ENCODE measurements at places on chromosomes 4 and X.

DNA sequence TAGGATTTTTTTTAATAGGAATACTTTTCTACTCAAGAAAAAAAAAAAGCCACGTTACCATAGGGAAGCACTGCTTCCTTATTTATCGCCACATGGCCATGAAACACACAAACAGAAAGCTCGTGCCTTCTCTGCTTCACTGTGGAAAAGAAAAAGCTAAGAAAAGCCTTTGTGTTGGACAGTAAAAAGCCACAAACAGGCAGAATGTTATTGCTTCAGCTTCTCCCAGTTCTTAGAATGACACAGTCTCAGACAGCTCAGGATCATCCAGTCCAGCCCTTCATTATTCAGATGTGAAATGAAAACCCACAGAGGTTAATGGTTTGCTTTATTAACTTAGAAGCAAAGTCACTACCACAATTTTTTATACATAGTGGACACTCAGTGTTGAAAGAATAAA is 181.6 kb upstream of the NOCT start:
- DNase-seq = no peak

DNA sequence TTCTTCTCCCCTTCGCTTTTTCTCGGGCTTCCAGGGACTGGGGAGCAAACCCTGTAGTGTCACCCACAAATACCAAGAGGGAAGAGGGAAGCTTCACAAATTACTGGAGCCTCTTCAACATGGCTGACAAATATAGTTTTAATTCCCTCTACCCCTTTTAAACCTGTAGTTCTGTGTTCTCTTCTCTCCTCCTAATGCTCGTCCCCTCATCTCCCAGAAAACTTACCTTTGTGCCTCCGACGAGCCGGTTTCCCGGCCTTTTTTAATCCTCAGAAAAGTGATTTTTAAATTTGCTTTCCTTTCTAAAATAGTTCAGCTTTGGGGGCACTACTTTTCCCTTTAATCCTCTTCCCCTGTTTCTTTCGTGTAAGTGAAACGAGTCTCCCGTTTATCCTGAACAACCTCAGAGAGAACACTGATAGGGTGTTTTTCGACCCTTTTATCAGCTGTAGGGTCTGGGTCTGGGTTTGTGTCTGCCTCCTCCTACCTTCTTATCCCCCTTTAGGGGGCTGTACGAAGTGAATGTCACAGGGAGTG is 408 bp downstream of the TET2 start:
- DNase-seq = no peak

DNA sequence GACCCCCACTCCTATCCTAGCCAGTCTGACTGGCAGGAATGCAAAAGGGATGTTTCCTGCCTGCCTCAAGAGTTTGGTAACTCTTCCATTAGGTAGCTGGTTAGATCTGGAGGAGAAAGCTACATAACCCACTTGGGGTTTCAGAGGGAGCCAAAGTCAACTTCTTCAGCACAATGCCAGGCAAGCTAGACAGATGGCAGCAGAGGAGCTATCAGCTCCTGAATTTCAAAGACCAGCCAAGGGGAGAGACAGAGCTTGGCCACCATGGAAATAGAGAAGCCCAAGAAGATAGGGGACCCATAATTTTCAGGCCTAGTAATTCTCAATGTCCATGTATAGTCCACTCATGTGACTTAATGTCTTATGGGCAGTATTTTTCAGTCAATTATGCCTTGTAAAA is 56.4 kb downstream of the PGRMC1 start:
- no peak for DNase-seq

- DNase-seq = no peak
These were observed 119.3 kb downstream of the RASGEF1B start for GRCh38 chr4:81352446-81352835.

DNA sequence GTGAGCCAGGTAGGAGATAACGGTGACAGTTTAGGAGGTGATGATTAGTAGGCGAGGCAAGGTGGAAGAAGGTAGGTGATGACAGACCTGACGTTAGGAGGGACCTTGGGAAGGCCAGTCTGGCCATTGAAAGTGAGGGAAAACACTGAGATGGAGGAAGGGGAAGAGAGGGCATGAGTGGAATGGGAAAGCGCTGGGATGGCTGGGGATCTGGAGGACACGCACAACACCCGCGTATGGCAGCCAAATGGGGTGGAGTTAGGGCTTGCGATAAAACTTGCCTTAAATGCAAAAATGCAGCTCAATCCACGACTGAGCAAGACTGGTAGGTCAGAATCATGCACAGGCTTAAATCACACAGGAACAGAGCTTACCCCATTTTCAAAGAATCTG is 605 bp upstream of the CDKL2 start:
- no peak for DNase-seq

DNA sequence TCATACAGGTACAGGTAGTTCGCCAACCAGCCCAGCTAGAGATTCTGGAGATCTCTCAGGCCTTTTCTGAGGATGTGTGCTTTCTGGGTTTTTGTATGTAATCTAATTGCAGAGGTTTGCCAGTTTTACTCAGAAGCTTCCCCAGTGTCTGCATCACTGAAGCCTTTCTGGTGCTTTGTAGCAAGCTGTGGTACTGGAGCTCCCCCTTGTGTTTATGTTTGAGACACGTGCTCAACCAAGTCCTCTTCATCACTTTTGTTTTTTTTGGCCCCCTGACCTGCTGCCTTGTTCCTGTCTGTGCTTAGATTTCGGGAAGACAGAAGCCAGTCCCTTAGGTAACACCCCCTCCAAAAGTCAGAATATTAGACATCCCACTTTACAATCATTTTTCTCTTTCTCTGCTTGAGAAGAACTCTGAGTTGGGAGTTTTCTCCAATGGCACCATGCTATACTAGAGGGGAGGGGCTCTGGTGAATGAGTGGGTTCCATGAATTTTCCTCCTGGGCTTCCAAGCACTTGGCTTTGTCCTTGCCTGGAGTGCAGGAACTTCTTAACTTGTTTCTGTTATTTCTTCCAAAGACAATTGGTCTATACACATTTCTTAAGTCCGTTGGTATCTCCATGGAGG is 128.4 kb upstream of the TBC1D9 start:
- no peak for DNase-seq

DNA sequence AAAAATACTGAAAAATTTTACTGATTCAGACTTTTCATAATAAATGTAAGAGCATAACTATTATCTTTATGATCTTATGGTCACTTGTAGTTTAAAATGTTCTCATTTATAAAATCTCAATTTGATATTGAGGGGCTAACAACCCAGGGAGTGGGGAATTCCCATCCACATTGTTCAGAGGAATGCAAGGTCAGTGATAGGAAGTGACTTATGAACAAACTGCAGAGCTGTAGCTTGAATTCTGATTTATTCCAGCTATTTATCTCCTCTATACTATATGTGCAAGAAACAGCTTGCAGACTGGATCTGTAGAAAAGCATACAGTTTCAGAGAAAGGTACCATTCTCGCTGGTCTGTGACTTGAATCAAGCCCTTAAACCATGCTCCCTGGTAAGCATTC is 61.6 kb downstream of the SEC24D start:
- DNase-seq = no peak

- DNase-seq = no peak
These were observed 49.2 kb downstream of the EVC start for GRCh38 chr4:5760246-5760645.

DNA sequence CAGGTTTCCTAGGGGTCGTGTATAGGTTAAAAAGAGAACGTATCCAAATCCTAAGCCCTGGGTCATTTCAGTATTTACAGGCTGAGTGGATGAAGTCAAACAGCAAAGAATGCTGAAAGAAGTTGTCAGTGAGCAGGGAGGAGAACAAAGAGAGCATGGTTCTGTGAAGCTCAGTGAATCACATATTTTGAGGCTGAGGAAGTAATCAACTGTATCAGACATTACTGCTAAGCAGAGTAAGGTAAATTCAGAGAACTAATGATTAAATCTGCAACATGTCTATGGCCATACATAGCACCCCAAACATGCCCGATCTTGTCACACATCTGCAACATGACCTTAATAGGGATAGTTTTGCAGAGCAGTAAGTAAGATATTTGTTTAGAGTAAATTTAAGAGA is 1130.3 kb downstream of the RAPGEF2 start:
- no peak for DNase-seq

GRCh38 chrX:64204252-64204651 is 1.3 kb downstream of the AMER1 start:
- DNase-seq = no peak

Data from stimulated activated CD8-positive, alpha-beta memory T cell treated with anti-CD3 and anti-CD28 coated beads, Interleukin-2, amount 100 ng/mL, for 1 hour (primary cell).